CMK (cell line): ENCODE measurements at places on chromosomes 2 and 18.

DNA sequence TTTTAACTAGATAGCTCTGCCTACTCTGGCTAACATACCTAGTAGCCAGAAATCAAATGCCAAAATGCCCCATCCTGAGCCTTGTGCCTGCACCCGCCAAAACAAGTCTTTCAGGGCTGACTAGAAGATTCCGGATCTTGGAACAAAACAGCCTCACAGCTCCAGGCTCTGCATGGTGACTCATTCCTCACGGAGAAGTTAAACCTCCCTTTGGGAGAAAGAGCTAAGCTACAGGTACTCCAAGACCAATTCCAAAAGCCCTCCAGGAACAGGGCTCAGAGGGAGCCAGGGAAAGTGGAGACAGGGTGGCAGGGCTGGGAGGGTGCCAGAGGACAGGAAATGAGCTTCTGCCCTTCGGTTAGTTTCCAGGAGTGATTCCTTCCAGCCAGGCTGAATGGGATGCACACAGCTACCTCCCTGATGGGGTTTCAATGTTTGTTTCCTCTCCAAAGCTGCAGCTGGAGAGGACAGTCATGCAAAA, 295.6 kb downstream of the TNS1 start:
- no peak for DNase-seq

DNA sequence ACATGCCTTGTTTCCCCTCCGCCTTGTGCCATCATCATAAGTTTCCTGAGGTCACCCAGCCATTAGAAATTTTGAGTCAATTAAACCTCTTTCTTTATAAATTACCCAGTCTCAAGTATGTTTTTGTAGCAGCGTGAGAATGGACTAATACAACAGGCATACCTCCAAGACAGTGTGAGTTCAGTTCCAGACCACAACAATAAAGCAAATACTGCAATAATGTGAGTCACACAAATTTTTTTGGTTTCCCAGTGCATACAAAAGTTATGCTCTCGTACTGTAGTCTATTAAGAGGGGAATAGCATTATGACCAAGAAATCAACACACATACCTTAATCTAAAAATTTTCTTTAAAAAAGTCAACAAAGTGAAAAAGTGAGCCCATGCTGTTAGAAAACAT, 217.2 kb downstream of the NR4A2 start:
- DNase-seq: no peak

- DNase-seq: no peak
These were observed 24.7 kb downstream of the AGAP1 start for GRCh38 chr2:235518322-235519090.

DNA sequence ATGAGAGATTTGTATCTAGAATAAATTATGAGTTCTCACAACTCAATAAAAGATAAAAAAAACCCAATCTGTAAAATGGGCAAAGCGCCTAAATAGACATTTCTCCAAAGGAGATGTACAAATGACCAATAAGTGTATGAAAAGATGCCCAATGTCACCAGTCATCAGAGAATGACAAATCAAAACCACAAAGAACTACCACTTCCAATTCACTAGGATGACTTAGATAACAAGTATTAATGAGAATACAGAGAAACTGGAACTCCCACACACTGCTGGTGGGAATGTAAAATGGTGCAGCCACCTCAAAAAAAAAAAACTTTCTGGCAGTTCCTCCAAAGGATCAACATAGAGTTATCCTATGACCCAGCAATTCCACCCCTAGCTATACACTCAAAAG, 17.4 kb upstream of the COL6A3 start:
- no peak for DNase-seq

DNA sequence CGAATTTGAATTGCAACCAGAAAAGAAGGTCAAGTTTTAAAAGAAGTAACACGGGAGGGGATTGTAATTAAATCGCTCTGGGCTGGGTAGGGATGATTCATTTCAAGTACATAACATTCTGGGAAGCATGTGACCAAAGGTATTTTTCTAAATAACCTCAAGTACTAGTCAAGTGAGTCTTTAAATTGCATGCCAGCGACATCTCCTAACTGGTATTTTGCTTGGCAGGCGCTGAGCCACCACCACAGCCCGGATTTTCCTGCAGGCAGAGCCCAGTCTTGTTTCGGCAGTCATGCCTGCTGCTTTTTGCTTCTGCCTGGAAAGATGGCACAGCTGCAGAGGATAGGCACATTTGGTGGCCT, 33.7 kb upstream of the NPAS2 start:
- no peak for DNase-seq

- DNase-seq: no peak
These were observed 30.3 kb downstream of the C2orf42 start for GRCh38 chr2:70160545-70160944.
